Activated T-helper 17 cell treated with anti-CD3 and anti-CD28 coated beads, Interleukin-2, amount 50 U/mL, for 72 hours (primary cell): ENCODE measurements at places on chromosomes 11 and 22.

- ATAC-seq = peak; percentile 6
Observed at GRCh38 chr22:38569181-38569971, 607 bp downstream of the DMC1 start.

- ATAC-seq = no peak
Observed at GRCh38 chr22:33684087-33684486, 236.2 kb downstream of the LARGE1 start.

DNA sequence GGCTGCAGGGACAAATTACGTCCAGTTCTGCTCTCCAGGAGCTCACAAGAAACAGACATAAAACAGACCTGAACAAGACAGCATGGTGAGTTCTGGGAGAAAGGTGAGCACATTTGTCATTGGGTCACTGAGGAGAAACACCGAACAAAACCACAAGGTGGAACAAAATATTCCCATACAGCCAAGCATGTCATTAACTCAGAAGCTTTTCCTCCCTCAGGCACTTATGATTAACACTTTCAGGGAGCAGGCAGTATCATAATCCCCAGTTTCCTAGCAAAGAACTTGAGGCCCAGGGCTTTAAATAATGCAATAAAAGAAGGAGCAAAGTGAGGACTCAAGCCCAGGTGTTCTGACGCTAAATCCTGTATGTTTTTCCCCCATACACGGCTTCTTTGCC lies 43.0 kb downstream of the P4HA3 start:
- ATAC-seq = no peak

GRCh38 chr11:111836162-111836561 lies 35.2 kb downstream of the ALG9 start:
- no peak for ATAC-seq

GRCh38 chr11:58490827-58491226 lies 17.1 kb downstream of the OR5B21 start:
- no peak for ATAC-seq

DNA sequence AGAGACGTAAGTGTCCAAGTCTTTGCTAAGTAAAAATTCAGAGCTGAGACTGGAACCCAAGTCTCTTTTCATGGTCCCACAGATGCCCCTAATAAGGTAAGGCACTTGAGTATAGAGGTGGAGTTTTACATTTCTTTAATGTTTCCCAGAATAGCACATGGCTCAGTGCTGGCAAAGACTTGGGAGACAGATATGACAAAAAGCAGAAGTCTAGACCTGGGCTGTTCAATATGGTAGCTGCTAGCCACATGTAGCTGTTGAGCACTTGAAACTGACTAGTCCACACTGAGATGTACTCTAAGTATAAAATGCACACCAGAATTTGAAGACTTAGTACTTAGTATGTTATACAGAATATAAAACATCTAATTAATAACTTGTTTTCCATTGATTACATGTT lies 17.6 kb downstream of the VSTM5 start:
- ATAC-seq = no peak

DNA sequence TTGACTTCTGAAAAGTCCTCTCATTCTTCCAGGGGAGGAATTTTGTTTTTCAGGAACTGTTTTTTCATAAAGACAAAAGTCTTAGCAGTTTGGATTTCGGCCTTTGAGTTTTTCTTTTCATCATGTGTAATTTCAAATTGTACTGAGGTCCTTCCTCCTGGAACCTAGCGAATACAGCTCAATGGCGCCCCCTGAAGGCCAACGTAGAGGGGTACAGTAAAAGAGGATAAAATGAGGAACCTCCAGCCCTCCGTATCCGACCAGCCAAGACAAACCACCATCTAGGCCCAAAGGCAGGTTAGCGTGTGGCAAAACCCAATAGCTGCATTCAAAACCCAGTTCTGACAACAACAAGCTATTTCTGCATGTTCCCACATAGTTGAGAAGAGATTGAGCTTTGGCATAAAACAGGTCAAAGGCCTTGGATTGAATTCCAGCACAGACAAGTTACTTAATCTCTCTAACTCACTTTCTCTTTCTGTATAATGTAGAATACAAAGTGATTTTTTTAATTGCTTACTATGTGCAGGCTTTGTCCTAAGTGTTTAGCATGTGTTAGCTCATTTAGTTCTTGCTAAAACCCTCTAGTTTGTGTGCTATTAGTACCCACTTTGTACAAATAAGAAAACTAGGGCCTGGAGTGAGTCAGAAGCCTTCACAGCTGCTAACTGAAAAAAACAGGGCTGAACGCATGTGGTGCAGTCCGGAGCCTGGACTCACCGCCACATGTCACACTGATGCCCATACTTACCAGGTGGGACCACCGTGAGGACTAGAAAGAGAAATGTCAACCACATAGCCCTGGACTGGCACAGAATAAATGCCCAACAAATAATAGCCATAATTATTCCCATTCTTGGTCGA lies 43.2 kb upstream of the ETS1 start:
- ATAC-seq = peak; percentile 81

GRCh38 chr11:18223591-18224387 lies 12.8 kb downstream of the SAA4 start:
- ATAC-seq = no peak

DNA sequence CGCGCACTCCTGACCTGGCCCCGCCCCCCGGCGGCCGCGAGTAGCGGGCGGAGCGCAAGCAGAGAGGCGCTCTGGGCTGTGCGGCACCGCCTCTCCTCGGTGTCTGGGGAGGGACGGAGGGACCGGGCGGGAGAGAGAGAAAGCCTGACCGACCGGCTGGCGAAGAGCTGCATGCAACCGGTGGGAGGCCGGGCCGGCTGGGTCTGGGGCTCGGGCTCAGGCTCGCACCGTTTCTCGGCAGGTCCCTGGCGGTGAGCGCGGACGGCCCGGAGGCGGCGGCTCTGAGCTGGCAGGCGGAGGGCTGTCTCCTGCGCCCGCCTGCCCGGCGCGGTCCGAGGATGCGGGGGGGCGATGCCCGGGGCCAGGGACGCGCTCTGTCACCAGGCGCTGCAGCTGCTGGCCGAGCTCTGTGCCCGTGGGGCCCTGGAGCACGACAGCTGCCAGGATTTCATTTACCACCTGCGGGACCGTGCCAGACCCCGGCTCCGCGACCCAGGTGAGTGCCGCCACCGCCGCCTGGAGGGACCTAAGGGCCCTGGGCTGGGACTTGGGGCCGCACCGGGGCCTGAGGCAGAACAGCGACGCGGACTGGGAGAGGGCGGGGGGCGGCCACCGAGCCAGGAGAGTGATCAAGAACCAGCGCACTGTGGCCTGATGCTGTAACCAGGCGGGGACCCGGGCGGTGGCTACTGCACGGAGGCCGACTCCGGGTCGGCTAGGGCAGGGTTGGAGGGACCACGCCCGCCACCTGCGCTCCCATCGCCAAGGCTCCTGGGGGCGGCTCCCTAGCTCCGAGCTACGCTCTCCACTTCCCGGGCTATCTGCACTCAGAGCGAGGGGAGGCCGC lies at the start of gene SYT9:
Gene SYT9, plus strand, starts transcription at position 69 of the 847 bp plus-strand sequence. Its CDS starts 283 bp downstream, at position 352.
- ATAC-seq = peak; percentile 71

- no peak for ATAC-seq
Observed at GRCh38 chr11:99325847-99326246, 305.1 kb downstream of the CNTN5 start.

DNA sequence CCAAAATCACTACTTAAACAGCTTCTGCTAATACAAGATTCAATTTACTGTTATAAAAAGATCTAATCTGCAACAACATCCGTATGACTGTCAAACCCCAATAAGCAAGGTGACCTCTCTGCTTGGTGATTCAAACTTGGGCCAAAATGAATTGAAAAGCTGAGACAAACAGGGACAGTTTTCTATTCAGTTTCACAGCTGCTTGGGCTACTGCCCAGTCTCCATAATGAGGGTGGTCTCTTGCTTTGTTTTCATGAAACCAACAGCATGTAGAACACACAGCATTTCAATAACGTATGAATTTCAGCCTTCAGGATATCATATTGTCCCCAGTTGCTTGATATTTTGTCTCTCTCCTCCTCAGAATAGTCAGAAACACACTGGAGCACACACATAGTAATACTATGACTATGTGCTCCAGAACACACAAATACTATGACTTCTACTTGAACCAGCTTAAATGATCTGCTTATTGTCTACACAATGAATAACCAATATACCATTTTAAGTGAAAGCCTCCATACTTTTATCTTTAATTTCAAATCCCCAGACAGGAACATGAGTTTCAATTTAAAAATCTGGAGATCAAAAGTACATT lies 285.0 kb downstream of the TTC28 start:
- ATAC-seq = no peak

- no peak for ATAC-seq
Observed at GRCh38 chr22:38449776-38450175, 5.2 kb downstream of the KCNJ4 start.
